ENCODE measurements at places on chromosomes 7 and 10. TPM values are rescaled to one million over a fixed set of nuclear protein-coding genes. Genes with fewer than 3 reads are reported as not detected.

DNA sequence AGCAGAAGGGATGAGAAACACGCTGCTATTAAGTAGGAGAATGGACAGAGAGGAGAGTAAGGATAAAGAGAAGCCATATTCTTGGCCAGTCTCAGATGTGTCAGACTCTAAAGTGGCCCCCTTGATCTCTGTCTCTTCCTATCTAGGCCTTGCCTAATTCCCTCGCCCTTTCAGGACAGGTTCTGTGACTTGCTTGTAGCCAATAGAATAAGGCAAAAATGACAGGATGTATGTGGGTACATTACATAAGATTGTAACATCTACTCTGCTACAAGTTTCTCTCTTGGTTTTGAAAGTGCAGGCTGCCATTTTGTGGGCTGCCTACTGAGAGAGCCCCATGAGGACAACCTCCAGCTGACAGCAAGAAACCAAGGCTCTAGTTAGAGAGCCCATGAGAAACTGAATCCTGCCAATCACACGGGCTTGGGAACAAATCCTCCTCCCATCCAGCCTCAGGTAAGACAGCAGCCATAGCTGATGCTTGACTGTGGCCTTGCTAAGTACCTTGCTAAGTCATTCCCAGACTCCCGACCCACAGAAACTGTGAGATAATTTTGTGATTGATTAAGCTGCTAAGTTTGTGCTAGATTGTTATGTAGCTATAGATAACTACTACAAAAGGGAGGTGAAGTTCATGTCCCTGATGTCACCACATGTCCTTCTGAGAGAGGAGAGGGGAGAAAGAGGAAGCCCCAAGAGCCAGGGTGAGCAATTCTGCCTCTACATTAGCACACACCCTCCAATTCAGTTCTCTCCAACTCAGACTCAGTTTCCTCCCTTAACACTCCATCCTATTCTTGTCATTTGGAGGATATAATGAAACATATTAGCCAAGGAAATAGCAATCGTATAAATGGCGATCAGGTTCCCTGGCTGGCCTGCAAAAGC, 185.5 kb downstream of the SGMS1 start:
- H3K4me3 ChIP-seq, result no peak overlapping the region
- DNase-seq, result no peak
- no peaks in the 10 kb centered on the region for H3K27me3 ChIP-seq
- peaks cover 18% of the 10 kb centered on the region for H3K4me1 ChIP-seq
- H3K36me3 ChIP-seq, result peaks cover 20% of the 10 kb centered on the region
- no peak overlapping the region for H3K27ac ChIP-seq

GRCh38 chr7:114865564-114865963, 56.3 kb upstream of the MDFIC start:
- no peaks in the 10 kb centered on the region for H3K36me3 ChIP-seq
- DNase-seq, result peak; percentile 67
- H3K27me3 ChIP-seq, result no peaks in the 10 kb centered on the region

The MKI67 gene
- total RNA-seq, result 328 TPM

The KAZALD1 gene
- total RNA-seq, result 0.55 TPM

The NAT16 gene
- total RNA-seq, result not detected

The LFNG gene
- 109 TPM for total RNA-seq

The CAMK2B gene
- not detected for total RNA-seq

GRCh38 chr7:28573059-28573553, 160.8 kb downstream of the CREB5 start:
- H3K27ac ChIP-seq, result no peak overlapping the region
- no peaks in the 10 kb centered on the region for H3K36me3 ChIP-seq
- no peak overlapping the region for H3K4me3 ChIP-seq
- H3K4me1 ChIP-seq, result no peaks in the 10 kb centered on the region
- DNase-seq, result no peak

DNA sequence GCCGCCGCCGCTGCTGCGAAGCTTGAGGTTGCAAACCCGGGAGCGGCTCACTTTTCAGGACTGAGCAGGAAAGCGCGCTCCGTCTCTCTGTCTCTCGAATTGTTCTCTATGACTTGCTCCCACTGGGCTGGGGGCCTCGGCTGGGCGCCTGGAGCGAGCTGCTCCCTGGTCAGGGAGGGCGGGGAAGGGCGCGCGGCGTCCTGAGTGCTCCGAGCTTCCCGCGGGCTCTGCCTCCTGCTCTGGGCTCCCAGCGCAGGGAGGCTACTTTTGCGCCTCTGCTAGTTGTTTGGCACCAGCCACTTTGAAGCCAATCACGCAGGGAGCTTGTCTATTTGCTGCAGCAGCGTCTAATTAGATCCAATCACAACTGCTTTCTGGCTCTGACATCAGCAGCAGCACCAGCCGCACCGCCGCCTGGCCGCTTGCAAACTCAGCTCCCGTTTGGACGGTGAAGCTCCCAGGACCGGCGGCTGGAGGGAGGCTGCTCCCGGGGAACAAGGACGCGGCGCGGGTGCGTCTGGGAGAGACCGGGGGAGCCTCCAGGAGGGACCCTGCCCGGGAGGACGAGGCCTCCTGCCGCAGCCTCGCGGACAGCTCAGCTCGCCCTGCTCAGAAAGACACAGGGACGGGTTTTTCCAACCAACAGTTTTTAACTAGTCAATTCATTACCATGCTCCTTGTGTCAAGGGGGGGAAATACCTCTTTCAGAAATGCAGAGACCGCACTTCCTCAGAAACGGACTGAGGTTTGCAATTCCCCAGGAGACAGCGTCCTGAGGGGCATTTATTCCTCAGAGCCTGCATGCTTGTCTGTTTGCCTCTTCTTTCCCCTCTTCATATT, at the start of gene ADARB2:
ADARB2 (minus strand) TSS at position 304 of the 840 bp plus-strand sequence.
- H3K4me1 ChIP-seq, result peaks cover 5% of the 10 kb centered on the region
- no peaks in the 10 kb centered on the region for H3K36me3 ChIP-seq
- H3K4me3 ChIP-seq, result no peak within 1 kb of the TSS

The NPTX2 gene
- total RNA-seq, result not detected

GRCh38 chr10:58275261-58275660, 6.3 kb downstream of the CISD1 start:
- no peaks in the 10 kb centered on the region for H3K27me3 ChIP-seq
- H3K27ac ChIP-seq, result no peak overlapping the region
- peaks cover 16% of the 10 kb centered on the region for H3K4me1 ChIP-seq
- peaks cover 18% of the 10 kb centered on the region for H3K36me3 ChIP-seq
- no peak overlapping the region for H3K4me3 ChIP-seq

DNA sequence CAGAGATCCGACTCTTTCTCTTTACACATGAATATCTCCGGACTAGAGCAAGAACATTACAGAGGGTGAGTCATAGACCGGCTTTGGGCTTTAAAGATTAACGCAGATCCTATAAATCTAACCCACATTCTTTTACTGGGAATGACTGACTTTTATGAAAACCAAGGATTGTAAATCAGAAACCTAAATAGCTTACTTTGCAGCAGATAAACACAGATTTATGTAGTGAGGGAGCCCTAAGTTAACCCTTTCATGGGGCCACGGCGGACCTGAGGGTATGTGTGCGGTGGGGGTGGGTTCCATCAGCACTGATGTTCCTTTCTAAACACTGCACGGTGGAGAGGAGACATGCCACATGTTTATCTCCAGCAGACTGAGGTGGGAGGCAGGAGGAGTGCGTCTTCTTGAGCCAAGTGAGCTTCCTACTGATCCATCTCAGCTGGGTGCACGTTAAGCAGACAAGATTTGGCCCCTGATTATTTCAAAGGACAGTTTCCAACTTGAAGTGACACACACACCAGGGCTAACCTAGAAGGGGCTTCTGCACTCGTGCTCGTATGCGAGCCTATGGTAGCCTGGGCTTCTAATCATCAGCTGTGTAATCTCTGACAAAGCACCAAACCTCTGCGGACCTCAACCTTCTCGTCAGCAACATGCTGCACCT, 127.6 kb downstream of the WDR11 start:
- H3K27me3 ChIP-seq, result peaks cover 31% of the 10 kb centered on the region
- no peak for DNase-seq
- H3K4me3 ChIP-seq, result no peak overlapping the region

DNA sequence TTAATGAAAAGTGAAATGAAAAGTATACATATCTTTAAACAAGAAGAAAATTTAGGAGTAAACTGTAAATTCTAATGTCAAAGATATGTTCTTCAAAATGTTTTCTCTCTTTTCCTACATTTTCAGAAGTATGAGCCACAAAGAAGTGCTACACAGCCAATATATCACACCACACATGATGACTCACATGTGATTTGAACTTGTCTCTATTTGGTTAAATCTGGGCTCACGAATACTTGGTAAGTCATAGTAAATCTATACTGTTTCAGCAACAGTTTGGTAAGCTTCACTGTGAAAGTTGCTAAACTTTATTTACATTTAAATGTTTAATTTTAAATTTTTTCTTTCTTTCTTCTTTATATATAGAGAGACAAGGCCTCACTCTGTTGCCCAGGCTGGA, 380.6 kb upstream of the IGFBP3 start:
- no peaks in the 10 kb centered on the region for H3K36me3 ChIP-seq
- H3K27me3 ChIP-seq, result no peaks in the 10 kb centered on the region
- H3K4me1 ChIP-seq, result no peaks in the 10 kb centered on the region

- DNase-seq, result no peak
- H3K4me3 ChIP-seq, result no peak overlapping the region
- H3K27me3 ChIP-seq, result no peaks in the 10 kb centered on the region
- peaks cover 6% of the 10 kb centered on the region for H3K36me3 ChIP-seq
- H3K27ac ChIP-seq, result no peak overlapping the region
- H3K4me1 ChIP-seq, result peaks cover 16% of the 10 kb centered on the region
Measured at GRCh38 chr7:129830949-129831348, 121.8 kb downstream of the UBE2H start.

DNA sequence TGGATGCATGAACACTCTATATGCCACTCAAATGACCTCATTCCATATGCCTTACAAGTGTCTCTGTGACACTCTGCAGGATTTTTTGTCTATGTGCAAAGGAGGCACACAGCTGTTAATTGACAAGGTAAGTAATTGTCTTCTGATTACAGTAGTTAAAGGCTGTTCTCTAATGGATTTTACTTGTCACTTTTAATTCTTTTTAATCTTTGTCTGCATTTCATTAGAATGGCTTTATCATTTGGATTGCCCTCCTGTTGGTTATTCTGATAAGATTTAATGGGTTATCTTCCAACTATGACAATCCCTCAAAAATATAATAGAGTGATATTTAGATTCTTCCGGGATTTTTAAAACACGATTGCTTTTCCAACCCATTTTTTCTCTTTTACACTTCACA, 290.0 kb upstream of the TEX47 start:
- no peaks in the 10 kb centered on the region for H3K4me1 ChIP-seq
- no peaks in the 10 kb centered on the region for H3K36me3 ChIP-seq
- H3K4me3 ChIP-seq, result no peak overlapping the region
- DNase-seq, result no peak
- no peaks in the 10 kb centered on the region for H3K27me3 ChIP-seq

The DPY19L1 gene
- total RNA-seq, result 16.4 TPM

The STOX1 gene
- total RNA-seq, result 1.1 TPM

DNA sequence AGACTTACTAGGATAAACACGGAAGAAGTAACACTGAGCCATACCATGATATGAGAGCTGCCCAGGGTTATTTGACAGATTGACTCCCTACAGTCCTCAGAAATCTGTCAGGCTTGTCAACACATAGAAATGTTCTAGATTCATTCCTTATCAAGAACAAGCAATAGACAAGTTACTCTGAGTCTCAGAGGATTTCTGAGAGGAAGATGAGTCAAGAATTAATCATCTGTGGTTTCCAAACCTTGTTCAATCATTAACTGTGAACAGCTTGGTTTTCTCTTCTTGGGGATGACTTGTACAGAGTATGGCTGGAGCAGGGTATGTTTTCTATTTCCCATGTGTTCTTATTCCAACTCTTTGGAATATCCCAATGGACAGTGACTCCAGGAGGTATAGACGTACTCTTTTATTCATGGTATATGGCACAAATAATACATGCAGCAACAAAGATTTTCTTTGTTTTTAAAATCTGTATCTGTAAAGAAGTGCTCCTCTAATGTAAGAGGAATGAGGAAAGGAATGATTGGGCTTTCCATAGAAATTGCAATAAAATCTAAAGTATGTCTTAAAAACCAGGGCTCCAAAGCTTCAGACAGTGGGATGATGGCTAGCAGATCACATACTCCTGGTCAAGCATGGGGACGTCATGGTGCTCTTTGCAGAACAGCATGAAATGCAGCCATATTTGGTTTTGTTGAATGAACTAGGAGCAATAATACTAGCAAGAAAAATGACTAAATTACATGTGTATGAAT, 11.9 kb upstream of the SFR1 start:
- peaks cover 11% of the 10 kb centered on the region for H3K27me3 ChIP-seq
- no peak overlapping the region for H3K27ac ChIP-seq
- H3K36me3 ChIP-seq, result no peaks in the 10 kb centered on the region
- no peak for DNase-seq
- H3K4me3 ChIP-seq, result no peak overlapping the region

DNA sequence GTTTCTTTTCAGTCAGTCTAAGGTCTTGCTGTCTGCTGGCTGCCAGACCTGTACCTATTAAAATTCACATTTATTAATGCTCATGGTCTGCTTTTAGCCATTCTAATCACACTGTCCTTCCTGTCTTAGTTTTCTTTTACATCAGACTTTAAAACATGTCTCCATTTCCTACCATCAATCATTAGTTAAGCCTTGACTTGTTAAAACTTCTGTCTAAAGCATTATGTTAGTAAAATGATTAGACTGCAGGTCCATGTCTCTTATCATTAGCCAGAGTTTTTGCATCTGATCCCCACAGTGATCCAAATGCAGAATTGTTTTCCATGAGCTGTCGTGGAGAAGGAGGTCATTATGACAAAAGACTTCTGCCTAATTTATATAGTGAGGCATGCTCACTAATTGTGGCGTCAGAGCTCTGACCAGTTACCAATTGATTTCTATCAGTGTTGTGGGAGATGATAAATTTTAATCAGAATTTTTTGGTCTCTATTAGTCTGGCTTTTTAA, 226.5 kb downstream of the DKK1 start:
- H3K27ac ChIP-seq, result no peak overlapping the region
- H3K36me3 ChIP-seq, result no peaks in the 10 kb centered on the region
- no peak for DNase-seq
- no peaks in the 10 kb centered on the region for H3K27me3 ChIP-seq

The WIPF3 gene
- not detected for total RNA-seq

The OR2A42 gene
- not detected for total RNA-seq

The GLRX3 gene
- total RNA-seq, result 78.7 TPM

DNA sequence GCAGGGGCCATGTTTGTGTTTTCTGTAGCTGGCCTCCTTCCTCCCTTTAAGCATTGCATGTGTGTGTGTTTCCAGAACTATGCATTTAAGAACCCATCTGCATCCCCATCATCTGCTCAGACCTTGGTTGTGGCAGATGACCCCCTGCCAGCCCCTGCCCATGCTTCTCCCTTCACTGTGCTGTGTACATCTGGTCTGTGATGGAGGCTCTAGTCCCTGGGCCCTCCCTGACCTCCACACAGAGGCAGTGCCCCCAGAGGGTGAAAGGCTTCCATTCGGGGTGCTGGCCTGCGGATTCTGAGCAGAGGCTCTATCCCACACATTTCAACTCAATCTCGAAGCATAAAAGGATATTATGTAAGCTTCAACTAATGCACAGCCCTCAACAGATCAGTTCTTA, 89.4 kb downstream of the TACC2 start:
- no peak overlapping the region for H3K4me3 ChIP-seq
- H3K36me3 ChIP-seq, result no peaks in the 10 kb centered on the region
- H3K4me1 ChIP-seq, result no peaks in the 10 kb centered on the region
- no peak for DNase-seq
- H3K27me3 ChIP-seq, result no peaks in the 10 kb centered on the region
- H3K27ac ChIP-seq, result no peak overlapping the region

The KIAA1217 gene
- total RNA-seq, result 0.33 TPM

The LDB3 gene
- 0.05 TPM for total RNA-seq

The ABCB1 gene
- 2.7 TPM for total RNA-seq
